ENCODE measurements at places on chromosomes 2 and 18.

- no peak for DNase-seq
These were observed 139.5 kb upstream of the LRATD1 start for GRCh38 chr2:14492920-14493503.

DNA sequence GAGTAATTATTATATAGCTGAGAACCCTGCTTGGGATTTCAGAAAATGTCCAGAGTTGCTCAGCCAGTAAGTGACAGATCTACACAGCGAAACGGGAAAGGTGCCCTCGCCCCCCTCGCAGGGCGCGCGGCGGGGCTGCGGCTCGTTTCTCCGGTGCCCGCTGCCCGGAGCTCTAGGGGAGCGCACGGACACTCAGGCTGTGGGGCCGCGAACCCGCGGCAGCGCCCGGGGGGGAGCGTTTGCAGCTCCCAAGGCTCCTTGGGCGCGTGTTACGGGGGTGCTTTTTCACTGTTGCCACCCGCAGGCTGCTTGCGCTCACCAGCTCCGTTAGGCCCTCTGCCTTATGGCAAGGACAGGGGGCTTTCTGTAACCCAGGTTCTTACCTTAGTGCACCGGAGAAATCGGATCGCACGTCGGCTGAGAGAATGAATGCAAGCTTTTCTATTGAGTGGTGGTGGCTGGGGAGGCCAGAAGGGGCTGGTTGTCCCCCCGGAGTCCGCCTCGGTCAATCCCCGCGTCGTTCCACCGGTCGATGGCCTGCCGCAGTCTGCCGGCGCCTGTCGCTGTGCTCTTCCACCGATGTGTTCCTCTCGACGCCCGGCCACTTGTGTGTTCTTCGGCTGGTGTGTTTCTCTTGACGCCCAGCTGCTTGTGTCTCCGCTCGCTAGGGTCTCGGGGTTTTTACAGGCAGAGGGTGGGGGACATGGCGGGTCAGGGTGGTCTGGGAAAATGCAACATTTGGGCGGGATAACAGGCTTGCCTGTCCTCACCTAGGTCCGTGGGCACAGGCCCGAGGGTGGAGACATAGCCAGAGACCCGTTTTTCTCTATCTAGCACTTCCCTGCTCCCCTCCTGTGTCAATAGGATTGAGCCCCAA, 758.8 kb upstream of the DDX18 start:
- DNase-seq: no peak

DNA sequence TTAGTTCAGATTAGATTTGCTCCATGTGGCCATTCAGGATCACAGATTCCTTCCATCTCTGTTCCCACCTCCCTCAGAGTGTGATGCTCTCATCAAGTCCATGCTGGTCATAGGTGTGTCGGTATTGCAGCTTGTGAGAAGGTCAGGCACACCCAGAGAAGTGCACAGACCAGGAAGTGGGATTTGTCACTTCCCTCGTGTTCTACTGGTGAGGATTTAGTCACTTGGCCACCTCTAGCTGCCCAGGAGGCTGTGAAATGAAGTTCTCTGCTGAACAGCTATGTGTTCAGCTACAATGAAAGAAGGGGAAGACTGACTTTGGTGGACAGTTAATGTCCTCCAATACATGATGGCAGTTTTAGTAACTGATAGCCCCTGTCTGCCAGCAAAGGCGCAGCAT, 3.5 kb upstream of the LANCL1 start:
- no peak for DNase-seq

- DNase-seq: no peak
These were observed 49.8 kb downstream of the ADI1 start for GRCh38 chr2:3469486-3469885.

GRCh38 chr2:164896226-164896625, 54.6 kb upstream of the COBLL1 start:
- no peak for DNase-seq

DNA sequence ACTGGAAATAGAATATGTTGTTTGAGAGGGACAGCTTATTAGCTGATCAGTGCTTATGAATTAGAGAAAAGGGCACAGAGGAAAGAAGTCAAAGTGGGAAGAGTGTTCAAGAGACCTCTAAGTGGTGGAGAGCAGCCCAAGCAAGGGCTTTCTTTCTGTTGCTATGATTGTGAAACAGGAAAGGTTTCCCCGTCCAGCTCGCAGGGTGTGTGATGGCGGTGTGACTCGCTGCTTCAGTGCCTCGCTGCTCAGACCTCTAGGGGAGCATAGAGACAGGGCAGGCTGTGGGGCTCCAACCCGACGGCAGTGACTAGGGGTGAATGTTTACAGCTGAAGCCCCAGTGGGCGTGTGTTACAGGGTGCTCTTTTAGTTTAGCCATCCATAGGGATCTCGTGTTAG, 166.5 kb upstream of the COPS8 start:
- DNase-seq: no peak

DNA sequence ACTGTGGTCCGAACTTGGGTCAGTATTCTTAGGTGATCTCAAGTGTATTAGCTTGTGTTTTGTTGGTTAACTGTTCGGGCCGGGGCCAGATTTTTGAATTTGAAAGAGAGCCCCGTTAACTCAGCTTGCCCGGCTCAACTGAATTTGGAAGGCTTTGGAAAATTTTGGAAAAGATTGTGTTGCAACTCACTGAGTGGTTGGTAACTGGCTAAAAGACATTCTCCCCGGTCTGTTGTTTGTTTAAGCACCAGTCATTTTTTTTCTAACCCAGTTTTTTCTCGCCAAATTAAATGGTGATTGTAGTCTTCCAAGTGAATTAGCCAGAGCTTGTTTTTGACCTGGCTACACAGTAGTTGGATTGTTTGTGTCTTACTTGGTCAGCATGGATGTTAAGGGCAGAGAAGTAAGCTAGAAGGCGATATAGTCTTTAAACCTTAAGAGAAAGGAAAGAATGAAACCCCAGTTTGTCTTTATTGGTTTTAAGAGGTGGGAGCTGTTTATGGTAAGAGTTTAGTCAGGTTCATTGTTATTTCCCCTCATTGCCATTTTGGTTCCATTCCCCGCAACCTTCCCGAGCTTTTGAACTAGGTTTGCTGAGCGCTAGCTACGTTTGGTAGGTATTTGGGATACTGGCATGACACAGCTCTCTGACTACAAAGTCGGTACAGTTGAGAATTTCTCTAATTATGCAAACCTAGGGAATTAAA, 2.4 kb downstream of the MAP4K4 start:
- no peak for DNase-seq

GRCh38 chr2:23718931-23719700, 207.8 kb downstream of the ATAD2B start:
- DNase-seq: no peak

DNA sequence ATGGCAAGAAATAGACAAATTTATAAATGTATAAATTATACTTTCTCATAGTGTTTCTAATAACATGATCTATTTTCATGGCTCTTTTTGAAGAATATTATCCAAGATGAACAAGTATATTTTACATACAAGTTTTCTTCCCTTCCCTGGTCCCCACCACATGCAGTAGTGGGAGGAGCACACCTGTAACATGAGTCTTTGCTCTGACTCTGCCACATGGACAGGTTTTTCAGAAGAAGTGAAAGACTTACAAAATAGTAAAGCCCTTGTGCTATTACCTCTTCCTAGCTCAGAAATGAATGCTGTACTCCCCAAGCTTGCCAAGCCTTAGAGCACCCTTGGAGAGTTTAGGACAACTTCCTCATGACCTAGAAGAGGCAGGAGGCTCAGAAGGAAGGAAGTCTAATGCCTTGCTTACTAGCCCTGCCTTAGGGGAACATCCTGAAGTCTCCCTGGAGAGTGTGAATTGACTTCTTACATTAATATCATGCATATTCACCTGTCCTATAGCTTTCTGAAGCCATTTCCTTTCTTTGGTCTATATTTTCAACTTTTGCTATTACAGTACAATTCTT, 18.4 kb downstream of the MXD1 start:
- DNase-seq: no peak

GRCh38 chr2:12257476-12257875, 459.3 kb upstream of the TRIB2 start:
- no peak for DNase-seq

DNA sequence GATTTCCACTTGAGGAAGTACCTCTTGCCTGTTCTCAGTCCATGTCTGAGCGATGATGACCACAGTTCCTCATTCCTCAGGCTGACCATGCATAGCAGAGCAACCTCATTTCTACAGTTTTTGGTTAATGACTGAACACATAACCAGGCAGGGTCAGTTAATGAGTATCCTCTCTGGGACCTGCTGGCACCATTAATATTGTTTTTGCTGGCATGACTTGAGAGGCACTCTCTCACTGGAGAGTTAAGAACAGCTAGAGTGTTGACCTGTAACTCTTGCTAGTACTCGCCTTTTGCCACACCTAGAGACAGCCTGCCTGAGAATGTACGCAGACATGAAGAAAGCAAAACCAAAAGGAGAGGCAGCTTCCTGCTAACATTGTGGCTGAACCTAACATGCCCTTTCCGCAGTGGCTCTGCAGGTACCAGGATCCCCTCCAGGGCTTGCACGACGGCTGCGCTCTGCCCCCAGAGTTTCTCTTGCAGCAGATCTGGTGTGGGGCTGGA, 23.9 kb downstream of the PECR start:
- DNase-seq: no peak

DNA sequence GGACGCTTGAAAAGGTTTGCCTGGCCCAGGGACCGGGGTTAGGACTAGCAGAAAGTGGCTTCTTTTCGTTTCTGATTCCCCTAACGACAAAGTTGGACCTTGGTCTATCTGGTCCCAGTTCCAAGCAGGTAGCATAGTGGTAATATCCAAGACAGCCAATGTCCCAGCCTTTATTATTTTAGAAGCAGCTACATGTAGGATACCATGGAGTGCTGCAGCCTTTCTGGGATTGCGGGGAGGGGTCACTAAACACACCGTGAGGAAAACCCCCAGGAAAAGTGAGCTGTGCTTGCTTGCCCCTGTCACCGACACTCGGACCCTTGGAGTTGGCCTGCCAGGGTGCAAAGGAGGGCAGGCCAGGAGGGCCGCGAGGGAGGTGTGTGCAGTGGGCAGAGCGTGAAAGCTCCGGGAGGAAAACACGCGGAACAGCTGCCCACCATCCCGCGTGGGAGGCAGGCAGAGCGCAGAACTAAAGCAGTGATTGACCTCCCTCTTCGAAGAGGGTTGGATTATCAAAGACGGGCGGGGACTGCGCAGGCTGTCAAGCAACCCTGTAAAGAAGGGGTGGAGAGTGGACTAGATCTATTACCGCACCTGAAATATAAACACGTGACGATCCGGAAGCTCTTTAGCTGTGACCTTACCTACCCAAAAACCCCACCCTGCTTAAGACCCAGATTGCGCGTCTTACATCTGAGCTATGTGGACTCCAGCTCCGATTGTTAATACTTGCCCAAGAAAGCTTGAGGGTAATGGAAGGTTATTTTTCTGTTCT, 624 bp upstream of the MAP4K3 start:
- DNase-seq: no peak
